ENCODE measurements at places on chromosomes 12 and 14.

- DNase-seq, result peak; percentile 6
Measured at GRCh38 chr12:76927170-76927784, 48.5 kb upstream of the CSRP2 start.

- DNase-seq, result no peak
Measured at GRCh38 chr12:48688836-48689235, 6.8 kb upstream of the KANSL2 start.

- DNase-seq, result no peak
Measured at GRCh38 chr14:39266525-39266870, 32.8 kb downstream of the MIA2 start.

GRCh38 chr12:120224304-120225199 lies 23.6 kb upstream of the RPLP0 start:
- no peak for DNase-seq

DNA sequence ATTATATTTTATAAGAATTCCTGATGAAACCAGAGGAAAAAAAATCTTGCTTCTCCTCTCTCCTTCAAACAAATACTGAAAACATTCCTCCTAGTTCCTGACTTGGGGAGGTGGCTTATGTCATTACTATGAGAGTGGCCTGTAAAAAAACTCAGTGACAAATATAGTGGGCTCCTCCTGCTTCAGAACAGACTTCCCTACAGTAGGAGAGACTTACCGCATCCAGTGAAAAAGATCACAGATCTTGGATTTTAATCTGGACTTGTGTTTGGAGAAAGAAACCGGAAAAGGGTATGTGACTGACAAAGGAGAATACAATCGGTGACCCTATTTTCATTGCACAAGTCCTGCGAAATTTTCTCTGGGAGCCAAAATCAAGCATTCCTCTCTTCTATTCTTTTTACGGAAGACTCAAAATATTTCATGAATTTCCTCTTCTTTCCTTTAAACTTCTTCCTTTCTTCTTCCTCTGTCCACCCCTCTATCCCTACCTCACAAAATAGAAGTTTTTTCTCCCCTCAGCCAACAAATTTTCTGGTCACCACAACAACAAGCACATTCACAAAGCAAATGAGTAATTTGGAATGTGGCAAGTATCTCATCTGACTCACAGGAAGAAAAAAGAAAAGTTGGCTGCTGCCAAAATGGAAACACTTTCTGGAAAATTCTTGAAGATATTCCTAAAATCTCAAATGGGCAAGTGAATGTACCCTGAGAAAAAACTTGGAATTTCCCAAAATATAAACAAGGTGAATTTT lies 185.1 kb upstream of the CDKN3 start:
- DNase-seq, result no peak

DNA sequence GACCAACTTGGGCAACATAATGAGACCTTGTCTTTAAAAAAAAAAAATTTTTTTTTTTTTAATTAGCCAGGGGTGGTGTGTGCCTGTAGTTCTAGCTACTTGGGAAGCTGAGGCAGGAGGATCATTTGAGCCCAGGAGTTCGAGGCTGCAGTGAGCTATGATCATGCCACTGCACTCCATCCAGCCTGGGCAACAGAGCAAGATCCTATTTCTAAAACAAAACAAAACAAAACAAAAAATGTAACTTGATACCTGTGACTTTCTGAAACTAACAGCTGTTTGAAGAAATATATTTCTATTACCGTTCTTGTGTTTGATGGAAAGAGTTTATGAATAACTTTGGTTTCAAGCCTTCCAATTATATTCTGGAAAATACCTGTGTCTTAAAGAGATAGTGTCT lies 1.7 kb upstream of the ACACB start:
- no peak for DNase-seq

DNA sequence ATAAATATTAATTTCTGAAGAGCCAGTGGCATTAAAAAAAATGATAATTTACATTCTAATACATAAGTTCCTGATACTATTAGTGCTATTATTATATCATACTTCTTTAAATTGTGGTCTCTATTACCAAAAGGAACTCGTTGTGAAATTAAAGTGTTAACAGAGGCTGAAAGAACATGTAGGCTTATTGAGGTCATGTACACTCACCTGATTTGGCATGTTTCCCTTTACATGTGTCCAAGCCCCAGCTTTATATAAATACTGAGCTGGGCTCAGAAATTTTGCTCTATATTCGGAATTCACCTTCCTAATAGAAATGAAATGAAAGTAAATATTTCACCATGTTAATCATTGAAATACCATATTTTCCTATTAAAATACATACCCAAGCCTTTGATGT lies 11.0 kb downstream of the MDM1 start:
- DNase-seq, result no peak

GRCh38 chr14:55807053-55807880 lies 227.3 kb downstream of the KTN1 start:
- DNase-seq, result peak; percentile 28

DNA sequence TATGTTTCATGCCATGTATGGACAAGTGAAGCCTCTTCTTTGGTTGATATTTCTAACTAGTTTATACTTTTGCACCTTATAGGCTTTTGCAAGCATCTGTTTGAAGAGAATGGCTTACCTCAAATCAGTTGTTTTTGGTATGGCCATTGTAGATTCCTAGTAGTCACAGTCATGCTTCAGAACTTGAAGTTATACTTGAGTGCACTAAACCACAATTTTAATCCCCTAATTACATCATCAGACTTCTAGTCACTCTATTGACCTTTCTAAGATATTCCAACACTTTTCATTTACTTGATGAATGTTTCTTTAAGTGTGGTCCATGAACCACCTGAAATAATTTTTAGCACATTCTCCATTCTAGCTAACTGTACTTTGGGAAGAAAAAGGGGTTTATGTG lies 18.6 kb upstream of the KLRB1 start:
- DNase-seq, result no peak

- no peak for DNase-seq
Measured at GRCh38 chr12:110466791-110467190, 1.3 kb downstream of the GPN3 start.

DNA sequence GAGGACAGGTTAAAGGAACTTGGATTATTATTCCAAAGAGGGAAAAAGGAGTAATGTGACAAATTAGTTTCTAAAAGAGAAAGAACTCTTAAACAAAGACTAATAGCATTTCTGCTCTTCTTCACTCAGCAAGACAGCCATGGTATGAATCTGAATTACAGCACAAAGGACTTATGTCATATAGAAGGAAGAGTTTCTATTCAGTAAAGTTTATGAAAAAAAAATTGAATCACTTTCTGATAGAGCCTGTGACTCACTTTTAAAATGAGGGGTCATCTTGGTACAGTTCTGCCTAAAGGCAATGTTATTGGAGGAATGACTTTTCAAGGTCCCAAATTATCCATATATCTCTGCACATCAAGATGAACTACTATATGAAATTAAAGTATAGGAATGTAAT lies 101.7 kb downstream of the DUSP6 start:
- no peak for DNase-seq

DNA sequence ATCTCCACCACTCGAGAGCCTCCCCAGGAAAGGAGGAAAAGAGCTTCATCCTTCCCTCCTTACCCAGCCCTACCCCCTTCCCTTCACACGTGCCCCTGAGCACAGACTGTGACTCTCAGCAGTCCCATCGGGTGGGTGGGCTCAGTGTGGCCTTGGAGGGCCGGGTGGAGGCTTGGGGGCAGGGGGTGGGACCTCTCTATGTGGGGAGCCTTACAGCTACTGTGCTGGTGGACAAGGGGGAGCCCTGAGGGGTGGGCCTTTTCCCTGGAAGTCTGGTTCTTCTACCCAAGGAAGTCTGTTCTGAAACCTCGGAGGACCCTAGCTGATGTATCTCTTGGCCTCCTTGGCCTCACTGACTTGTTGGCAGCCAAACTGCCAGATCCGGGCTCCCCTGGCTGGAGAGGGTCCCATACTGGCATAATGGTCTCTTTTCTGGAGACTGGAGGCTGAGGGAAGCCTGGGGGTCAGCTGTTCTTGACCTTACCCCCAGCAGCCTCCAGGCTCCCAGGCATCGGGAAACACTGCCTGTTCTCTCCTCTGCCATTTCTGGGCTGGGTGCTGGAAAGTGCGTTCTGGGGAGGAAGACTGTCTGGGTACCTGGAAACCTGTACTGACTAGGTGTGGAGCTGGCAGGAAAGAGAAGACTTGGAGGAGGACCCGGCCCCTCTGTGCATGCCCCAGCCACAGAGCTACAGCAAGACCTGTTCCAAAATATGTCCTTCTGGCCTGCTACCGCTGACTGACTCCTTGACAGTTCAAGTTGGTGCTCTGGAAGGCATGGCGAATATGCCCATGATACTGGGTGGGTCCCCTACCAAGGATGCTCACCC lies 7.6 kb downstream of the VASH1 start:
- DNase-seq, result no peak

DNA sequence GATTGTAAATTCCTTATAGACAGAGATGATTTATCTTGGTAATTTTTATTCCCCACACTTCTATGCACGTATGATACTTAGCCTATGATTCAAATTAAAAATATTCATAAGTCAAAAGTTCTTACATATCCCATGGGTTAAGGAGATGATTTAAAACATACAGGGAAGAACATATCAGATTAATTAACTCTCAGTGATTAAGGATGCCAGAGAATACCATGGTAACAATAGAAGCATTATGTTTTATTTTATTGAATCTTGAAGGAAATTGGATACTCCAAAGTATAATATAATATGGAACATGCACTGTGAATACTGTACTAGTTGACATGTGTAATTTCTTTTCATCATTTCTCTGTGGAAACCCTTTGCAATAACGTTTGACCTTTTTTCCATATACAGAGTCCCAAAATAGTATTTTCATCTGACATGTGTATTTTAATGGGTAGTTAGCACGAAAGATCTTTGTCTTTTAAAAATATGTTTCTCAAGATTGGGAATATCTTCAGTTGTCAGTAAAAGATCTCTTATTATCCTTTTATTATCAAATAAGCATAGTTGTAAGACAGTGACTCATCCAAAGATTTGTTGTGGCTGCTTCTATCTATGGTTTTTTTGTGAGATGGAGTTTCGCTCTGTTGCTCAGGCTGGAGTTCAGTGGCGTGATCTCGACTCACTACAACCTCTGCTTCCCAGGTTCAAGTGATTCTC lies 166.7 kb downstream of the RAD51B start:
- no peak for DNase-seq

GRCh38 chr12:24975425-24975824 lies 26.5 kb upstream of the BCAT1 start:
- DNase-seq, result no peak

DNA sequence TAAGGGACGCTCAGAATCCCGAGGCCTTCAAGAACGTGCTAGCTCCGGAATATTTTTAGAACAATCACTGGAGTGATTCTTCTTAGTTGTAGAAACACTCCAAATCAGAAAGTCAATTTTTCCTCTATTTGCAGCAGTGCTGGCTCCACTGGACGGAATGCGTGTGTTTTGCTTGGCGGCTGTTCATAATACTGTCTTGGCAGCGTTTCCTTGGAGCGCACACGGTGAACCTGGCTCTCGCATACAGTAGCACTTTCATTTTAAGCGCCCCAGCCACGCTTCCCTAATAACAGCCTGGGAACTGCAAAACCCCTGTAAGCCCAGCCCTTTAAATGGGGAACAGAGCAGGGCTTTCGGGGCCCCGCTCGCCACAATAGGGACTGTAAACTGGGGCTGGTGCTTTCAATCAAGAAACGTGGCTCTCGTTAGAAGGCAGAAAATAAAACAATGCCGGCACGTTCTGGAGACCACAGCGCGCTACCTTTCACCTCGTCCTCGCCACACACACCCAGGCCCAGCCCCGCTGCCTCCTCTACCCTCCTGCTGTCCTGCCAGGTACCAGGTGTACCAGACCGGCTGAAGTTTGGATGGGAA lies 79.9 kb downstream of the BCL11B start:
- DNase-seq, result peak; percentile 34

DNA sequence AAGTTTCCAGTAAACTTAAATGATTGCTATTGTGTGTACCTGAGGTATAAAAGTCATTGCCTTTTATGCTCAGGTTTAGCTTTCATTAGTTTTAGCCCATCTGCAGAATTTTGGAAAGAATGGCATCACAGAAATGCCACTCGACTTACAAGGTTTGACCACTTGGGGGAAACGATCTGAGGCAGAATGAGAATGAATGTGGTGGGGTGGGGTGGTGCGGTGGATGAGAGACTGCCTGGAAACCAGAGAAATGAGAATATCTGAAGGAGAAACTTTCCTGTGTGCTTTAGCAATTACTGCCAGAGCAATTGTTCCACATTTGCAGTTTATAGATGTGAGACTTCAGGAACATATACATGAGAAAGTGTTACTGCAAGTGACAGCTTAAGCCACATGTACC lies 225.4 kb upstream of the PDE3A start:
- DNase-seq, result no peak

DNA sequence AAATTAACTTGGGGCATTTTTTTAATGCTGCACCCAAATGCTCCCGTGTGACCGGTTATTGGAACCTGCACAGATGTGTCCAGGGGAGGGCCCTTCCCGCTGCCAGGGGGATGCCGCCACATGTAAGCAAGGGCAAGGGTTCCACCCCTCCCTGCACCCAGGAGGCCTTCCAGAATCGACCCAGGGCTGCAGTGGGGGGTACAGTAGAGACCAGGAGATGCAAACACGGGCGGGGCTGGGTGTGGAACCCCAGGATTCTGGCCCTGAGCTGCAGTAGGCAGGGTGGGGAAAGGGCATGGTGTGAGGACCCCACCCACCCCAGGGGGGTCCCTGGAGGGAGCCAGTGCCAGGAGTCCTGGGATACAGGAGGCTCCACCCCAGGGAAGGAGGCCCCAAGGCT lies 54.1 kb downstream of the TNFAIP2 start:
- DNase-seq, result no peak

DNA sequence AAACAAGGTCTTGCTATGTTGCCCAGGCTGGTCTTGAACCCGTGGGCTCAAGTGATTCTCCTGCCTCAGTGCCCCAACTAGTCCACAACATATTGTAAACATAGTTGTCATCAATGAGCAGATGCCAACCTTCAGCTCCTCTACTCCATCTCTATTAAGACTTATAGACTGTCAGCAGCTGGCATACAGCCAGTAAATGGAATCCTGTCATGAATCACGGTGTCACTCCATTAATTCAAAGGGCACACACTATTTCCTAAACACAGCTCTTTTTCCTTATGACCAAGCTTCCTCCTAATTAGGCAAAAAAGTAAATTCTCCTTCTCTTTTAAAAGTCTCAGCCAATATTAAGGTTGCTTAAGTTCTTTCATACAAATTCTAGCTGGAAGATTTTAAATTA lies 111.2 kb downstream of the ITPR2 start:
- DNase-seq, result no peak

GRCh38 chr14:90654831-90655276 lies 161.4 kb downstream of the TTC7B start:
- no peak for DNase-seq

DNA sequence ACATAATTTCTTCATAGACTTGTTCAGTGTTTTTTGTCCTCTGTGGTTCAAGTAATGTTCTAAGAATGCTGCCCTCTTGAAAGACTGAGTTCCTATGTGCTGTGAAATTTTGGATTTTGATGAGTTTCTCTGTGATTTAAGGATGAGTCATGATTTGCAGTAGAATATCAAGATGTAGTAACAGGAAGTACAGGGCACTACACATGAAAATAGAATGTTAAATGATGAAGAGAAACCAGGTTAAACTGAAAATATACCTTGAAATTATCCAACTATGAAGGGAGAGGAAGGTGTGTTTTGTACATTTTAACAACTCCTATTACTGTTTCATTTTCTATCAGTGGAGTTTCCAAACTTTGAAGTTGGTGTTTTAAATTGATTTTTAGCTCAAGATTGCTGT lies 4.8 kb downstream of the ELK3 start:
- DNase-seq, result no peak
